ENCODE measurements at places on chromosomes 2 and 18. TPM values are rescaled to one million over a fixed set of nuclear protein-coding genes. Genes with fewer than 3 reads are reported as not detected.

DNA sequence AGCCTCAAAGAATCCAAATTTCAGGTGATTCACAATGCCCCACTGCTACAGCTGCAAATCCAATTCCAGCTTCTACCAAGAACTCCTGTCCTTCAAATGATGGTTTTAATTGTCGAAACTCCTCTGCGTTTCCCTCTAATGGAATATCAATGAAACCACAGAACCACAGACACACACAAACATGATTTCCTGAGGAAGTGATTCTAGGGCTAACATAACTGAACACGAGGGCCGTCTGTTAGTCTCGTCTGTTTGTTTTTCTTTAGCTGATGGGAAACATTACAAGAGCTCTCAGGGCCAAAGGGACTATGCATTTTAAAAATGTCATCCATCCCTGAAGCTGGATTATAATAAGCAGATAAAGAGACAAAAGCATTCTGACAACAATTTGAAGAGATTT, 59.4 kb downstream of the RNF152 start:
- no peak for DNase-seq

DNA sequence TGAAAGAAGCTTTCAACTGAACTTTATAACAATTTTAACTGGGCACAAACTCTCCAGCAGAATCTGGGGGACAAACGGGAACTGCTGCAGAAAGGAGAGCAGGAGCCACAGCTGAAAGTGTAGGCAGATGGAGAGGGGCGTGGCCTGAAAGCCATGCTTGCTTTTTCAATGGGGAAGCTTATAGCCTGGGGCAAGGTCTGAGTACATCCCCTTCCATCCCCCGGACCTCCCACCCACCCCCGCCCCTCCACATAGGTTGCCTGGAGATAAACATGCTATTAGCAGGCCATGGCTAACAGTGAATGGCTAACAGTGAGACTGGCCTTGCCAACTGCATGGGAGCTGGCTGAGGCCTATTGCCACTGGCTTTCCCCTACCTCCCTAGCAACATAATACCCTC, 317.9 kb upstream of the TANK start:
- DNase-seq = no peak

- no peak for DNase-seq
Measured at GRCh38 chr2:150110548-150110947, 376.9 kb downstream of the RND3 start.

- DNase-seq = no peak
Measured at GRCh38 chr2:12941203-12941602, 224.5 kb downstream of the TRIB2 start.

DNA sequence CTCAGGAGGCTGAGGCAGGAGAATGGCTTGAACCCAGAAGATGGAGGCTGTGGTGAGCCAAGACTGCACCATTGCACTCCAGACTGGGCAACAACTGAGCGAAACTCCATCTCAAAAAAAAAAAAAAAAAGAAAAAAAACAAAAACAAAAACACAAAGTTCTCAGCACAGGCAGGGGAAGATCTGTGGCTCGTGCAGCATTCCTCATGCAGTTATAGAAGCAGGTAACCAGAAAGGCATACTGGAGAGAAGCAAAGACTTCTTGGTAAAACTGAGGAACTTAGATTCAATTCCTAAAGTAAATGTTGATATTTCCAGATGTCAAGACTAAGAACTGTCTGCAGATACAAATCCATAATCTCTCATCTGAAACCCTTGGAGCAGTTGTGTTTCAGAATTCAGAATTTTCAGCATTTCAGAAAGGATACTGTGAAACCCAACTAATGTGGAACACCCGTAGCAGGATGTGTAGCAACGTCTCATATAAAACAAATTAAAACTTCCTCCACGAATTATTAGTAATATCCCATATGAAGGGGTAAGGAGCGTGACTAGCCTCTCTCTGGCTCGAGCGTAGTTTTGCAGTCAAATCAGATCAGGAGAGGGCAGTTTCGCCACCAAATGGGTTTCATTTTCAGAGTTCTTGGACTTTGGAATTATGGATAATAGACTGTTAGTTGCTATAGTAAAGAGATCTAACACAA, 13.2 kb upstream of the SLC25A52 start:
- no peak for DNase-seq

- peak; percentile 33 for DNase-seq
Measured at GRCh38 chr2:39728941-39729351, 50.1 kb downstream of the THUMPD2 start.

DNA sequence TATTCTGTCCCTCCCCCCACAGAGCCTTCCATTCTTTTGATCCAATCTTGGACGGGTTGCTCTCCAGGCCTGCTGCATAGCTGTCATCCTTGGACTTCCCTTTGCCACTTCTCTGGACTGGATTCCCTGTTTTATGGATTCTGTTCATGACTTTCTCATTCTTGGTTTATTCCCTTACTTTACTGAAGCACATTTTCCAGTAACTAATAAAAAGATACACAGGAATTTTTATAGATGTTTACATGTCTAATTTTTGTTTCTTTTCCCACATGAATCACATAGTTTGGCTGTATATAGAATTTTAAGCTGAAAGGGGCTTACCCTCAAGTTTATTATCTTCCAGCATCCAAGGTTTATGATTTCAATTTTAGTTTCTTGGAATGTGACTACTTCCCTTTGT, 37.9 kb downstream of the GDF7 start:
- DNase-seq = no peak

GRCh38 chr2:105856581-105856980, 111.9 kb downstream of the NCK2 start:
- no peak for DNase-seq

GRCh38 chr2:70975237-70975636, 3.2 kb upstream of the ANKRD53 start:
- DNase-seq = no peak

GRCh38 chr2:88078643-88079172, 11.1 kb downstream of the SMYD1 start:
- no peak for DNase-seq

DNA sequence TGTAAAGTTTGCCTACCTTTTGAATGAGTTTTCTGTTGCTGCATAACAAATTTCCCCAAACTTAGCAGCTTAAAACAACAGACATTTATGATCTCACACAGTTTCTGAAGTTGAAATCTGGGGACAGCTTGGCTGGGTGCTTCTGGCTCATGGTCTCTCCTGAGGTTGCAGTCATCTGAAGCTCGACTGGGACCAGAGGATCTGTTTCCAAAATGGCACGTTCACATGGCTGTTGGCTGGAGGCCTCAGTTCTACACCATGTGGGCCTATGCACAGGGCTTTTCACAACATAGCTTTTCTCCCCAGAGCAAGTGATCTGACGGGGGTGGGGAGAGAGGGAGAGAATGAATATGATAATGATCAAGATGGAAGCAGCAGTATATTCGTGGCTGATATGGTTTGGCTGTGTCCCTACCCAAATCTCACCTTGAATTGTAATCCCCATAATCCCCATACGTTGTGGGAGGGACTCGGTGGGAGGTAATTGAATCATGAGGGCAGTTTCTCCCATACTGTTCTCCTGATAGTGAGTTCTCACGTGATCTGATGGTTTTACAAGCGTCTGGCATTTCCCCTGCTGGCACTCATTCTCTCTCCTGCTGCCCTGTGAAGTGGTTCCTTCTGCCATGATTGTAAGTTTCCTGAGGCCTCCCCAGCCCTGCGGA, 3.5 kb downstream of the RALB start:
- DNase-seq = no peak

DNA sequence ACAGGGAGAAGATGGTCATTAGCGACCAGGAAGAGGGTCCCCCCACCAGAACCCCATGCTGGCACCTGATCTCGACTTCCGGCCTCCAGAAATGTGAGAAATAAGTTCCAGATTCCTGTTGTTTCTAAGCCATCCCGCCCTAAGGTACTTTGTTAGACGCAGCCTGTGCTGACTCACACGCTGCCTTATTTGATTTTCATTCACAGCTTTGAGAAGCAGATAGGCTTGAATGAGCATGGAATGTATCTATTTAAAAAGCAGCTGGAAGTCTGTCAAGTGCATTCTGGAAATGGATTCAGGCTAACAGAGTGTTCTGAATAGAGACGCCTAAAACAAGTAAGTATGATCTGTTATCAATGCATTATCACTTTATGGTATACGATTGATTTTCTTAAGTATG, 8.3 kb upstream of the IL1R2 start:
- no peak for DNase-seq

- DNase-seq = no peak
Measured at GRCh38 chr2:178306352-178307073, 112.2 kb downstream of the OSBPL6 start.

DNA sequence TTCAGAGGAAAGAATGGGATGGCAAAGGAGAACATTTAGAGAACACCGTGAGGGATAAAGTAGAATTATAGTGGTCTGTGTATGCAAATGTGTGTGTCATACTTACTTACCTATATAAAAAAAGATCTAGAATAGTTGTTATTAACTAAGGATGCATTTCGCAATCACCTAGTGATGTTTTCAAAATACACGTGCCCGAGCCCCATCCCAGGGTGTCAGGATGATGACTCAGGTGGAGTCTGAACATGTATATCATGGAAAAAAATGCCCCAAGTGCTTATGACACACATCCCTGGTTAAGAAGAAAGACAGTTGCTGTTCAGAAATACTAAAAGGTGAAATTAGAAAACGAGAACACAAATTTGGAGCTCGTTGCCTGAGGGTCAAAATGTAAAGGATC, 109.0 kb downstream of the CERS6 start:
- no peak for DNase-seq

DNA sequence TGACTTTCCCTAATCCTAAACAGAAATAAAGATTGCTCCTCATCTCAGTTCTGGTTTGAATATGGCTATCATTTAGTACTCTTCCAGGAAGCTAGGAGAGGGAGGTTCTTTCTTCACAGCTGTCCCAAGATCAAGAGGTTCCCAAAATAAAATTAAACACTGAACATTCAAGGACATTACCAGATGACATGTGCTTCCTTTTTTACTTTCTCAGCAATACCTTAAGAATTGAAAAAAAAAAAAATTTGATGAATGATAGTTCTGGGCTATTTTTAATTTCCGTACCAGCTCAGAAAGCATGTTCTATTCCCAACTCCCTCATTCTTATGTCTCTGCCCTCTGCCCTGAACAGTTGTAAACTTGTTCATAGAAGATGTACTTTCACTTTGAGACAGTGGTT, 61.7 kb upstream of the MYL1 start:
- DNase-seq = no peak

- DNase-seq = no peak
Measured at GRCh38 chr2:163934131-163934530, 198.3 kb upstream of the FIGN start.

DNA sequence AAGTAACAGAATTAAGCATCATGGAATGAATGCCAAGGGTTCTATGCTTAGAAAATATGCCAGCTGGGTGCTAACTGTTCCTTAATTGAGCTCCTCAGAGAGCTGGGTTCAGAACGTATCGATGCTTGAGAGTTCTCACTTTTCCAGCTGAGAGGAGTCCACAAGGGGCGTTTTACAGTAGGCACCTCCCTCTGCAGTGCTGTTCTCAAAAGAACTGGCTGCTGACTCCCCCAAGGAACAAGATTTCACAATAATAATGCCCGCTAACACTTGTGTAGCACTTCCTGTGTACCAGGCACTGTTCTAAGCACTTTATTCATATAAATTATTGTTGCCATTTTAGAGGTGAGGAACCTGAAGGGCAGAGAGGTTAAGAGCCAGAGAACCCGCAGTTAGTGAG, 18.1 kb upstream of the TMEM237 start:
- DNase-seq = no peak

DNA sequence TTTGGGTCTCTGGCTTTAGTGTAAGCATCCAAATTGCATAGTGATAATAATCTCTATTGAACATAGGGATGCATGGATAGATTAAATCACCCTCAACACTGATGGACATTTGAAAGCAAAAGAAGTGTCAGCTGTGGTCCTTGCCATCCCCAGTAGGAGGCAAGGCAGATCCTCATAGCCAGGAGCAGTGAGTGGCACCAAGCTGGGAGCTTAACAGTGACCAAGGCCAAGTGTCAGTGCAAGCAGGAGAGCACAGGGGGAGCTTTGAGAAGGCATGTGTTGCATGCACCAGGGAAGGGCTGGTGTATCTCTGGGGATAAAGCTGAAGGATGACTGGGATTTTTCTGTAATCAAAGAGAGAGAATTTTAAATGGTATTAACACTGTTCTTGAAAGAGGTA, 14.7 kb downstream of the SLC14A1 start:
- DNase-seq = no peak

DNA sequence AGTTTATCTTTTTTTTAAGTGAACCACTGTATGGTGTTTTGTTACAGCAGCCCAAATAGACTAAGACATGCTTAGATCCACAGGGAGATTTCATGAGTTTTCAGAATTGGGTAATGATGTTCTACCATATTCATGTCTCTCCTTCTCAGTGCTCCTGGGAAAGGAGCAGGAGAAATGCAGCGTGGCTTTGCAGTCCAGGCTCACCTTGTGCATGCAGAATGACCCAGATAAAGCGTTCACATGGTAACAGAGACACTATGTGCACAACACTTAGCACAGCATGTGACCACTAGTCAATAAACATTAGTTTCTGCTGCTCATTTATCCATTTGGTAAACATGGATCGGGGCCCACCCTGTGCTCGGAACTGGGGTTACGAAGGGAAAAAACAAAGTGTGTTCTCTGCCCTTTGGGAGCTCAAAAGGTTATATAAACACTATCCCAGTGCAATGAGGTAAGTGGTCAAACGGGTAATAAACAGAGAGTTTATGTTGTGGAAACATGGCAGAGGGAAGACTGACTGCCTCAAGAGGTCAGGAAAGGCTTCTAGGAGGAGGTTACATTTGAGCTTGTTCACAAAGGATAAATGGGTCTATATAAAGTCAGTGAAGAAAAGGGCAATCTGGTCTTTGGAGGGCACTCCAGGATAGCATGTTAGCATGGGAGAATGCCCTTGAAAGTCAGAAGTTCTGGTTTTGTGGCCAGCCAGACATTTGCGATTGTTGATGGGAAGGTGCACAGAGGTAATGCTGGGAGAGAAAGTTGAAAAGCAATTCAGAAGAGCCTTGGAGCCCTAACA, 299.2 kb downstream of the TDRD15 start:
- no peak for DNase-seq

Gene ACVR1C
- total RNA-seq = 1.0 TPM

Gene SCN9A
- 0.71 TPM for total RNA-seq

Gene RGPD4
- total RNA-seq = 0.22 TPM

Gene FIGN
- 9.5 TPM for total RNA-seq

Gene G6PC2
- not detected for total RNA-seq

Gene RDH14
- 55.6 TPM for total RNA-seq

Gene REG3G
- total RNA-seq = not detected

Gene ZNF513
- total RNA-seq = 8.1 TPM

Gene PRSS56
- total RNA-seq = not detected
